ENCODE measurements at places on chromosomes 2 and 18.

DNA sequence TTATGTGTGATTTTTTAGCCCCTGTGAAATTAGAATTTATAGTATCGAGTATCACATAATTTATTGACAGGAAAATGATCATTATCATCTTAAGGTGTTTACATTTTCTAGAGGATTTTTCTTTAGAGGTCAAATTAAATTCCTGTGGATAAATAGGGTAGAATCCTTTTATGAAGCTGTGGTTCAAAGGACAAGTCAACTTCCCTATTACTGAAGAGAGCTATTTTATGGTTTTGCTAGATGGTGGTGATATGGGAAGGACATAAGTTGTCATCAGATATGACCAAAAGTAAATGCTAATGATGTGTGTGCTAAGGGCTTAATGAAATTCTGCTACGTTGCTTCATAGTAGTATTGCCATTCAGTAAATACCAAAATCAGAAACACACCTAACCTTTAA is 80.1 kb downstream of the EML4 start:
- DNase-seq: no peak

DNA sequence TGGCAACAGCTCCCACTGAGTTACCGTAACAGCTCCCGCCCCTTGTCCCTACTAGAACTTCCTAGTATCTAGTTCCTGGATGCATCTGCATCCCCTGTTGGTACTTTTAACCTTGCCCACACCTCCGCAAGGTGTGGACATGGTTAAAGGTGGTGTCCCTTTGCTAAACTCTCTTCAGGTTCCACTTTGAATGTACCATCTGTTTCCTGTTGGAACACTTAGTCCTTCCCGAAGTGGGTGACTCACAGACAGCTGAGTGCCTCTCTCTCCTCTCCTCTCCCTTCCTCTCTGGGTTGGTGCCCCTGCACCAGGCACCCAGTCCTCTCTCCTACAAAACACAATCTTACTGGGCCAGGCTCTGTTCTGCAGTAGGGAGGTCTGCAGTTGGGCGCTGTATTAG is 19.6 kb upstream of the REL start:
- DNase-seq: no peak

DNA sequence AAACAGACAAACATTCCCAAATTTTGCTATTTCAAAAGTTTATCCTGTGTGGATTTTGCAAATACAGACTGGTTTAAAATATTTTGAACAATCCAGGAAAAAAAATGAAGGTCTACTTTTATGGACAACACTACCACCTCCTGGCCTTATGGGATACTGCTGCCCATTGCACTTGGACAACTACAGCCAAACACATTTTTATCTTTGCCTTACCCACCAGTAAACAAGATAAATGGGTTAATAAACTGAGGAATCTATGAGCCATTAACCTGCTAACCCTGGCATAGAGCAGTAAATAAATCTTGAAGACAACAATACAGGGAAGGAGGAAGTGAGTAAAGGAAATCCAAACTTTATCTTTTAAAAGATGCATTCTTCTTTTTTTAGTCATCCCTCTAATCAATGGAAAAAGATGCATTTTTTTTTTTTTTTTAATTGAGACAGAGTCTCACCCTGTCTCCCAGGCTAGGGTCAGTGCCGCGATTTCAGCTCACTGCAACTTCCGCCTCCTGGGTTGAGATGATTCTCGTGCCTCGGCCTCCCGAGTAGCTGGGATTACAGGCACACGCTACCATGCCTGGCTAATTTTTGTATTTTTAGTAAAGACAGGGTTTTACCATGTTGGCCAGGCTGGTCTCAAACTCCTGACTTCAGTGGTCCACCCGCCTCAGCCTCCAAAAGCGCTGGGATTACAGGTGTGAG is 2.1 kb upstream of the SPIRE1 start:
- no peak for DNase-seq

DNA sequence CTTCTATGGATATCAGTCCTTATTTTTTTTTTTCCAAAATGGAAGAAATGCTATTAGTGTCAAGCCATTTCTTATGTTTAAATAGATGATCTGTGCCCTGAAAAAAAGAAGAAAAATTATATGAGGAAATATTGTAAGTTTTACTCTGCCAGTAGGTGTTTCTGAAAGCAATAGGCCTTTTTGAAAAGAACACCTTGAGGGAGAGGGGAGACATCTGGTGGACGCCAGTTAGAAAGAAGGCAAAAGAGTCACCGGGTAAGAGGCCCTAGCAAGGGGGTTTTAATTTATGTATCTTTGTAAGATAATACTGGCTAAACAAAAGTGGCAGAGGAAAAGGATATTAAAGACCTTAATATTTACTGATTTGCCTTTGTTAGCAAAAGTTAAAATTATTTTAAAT is 56.1 kb downstream of the DYNAP start:
- no peak for DNase-seq

Measured in stimulated activated CD4-positive, alpha-beta T cell treated with anti-CD3 and anti-CD28 coated beads, Interleukin-15, amount 100 ng/mL, for 1 hour (primary cell).